ENCODE measurements at places on chromosomes 3 and 15.

- no peak for DNase-seq
Measured at GRCh38 chr15:99427668-99428361, 138.0 kb upstream of the MEF2A start.

DNA sequence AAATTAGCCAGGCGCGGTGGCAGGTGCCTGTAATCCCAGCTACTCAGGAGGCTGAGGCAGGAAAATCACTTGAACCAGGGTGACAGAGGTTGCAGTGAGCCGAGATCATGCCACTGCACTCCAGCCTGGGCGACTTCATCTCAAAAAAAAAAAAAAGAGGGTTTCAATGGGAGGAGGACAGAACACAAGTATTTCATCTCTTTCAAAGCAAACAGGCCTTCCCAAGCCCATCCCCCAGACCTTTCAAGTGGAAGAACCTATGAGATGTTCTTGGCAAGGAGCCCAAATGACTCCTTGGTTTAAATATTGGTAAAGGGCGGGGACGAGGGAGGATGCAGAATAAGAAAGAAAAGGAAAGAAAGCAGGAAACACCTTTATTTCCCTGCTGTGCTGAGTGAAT is 62.2 kb upstream of the MCF2L2 start:
- peak; percentile 39 for DNase-seq

DNA sequence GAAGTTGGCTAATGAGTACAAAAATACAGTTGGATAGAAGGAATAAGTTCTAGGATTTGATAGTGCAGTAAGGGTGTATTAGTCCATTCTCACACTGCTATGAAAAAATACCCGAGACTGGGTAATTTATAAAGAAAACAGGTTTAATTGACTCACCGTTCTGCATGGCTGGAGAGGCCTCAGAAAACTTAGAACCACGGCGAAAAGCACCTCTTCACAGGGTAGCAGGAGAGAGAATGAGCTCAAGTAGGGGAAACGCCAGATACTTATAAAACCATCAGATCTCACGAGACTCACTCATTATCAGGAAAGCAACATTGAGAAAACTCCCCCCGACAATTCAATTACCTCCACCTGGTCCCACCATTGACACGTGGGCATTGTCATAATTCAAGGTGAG is 483.3 kb downstream of the TUSC7 start:
- DNase-seq = no peak

DNA sequence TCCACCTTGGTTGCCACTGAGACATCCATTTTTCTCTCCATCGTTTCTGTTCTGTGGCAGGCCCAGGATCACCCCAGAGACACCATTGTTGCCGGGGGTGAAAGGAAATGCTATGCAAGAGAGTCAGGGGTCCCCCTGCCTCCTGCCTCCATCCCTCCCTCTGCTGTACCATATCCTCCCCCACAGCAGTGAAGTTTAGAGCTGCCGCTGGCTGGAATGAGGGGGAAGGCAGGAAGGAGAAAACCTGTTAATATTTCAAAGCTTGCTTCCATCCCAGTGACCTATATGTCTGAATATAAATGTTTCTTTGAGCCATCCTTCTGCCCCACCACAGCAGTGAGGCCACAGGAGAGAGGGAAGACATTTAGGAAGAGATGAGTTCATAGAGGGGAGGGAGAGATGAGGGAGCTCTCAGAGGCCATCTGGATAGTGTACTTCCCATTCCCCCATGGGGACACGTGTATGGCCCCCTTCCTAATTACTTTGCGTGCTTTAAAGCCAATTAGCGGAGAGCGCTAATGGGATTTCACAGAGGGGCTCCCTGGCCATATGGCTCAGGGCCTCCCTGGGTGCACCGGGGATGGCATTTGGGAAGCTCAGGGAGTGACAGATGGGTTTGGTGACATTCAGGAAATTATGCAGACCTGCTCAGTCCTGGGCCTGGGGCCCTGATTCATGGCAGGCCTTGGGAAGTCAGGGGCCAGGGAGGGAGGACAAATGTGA is 40.4 kb upstream of the CHRNB4 start:
- DNase-seq = no peak

- DNase-seq = no peak
Measured at GRCh38 chr3:29940759-29941323, 660.0 kb downstream of the RBMS3 start.

GRCh38 chr3:32421991-32422859 is 30.6 kb downstream of the CMTM7 start:
- DNase-seq = peak; percentile 46

GRCh38 chr3:43043071-43043766 is 62.7 kb downstream of the POMGNT2 start:
- no peak for DNase-seq

DNA sequence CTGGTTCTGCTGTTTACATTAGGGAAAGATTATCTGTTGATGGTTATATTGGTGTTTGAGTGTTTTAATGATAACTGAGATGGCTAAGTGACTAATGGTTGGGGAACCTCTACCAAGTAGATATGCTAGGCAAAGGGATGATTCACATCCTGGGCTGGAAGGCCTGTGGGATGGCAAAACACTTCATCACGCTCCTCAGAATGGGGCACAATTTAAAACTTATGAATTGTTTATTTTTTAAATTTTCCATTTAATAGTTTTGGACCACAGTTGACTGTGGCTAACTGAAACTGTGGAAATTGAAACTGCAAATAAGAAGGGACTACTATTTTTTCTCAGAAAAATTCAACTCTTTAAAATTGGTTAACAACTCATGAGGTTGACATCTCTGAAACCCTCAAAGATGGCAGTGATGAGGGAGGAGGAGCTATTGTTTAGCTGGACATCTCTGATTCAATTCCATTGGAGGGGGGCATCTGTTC is 100.5 kb upstream of the ZBED2 start:
- peak; percentile 62 for DNase-seq

GRCh38 chr3:183954875-183955274 is 62.8 kb downstream of the ABCC5 start:
- DNase-seq = no peak
